ENCODE measurements at places on chromosomes 7 and 10.

- DNase-seq, result no peak
Observed at GRCh38 chr7:128785738-128786137, 6.0 kb upstream of the CCDC136 start.

DNA sequence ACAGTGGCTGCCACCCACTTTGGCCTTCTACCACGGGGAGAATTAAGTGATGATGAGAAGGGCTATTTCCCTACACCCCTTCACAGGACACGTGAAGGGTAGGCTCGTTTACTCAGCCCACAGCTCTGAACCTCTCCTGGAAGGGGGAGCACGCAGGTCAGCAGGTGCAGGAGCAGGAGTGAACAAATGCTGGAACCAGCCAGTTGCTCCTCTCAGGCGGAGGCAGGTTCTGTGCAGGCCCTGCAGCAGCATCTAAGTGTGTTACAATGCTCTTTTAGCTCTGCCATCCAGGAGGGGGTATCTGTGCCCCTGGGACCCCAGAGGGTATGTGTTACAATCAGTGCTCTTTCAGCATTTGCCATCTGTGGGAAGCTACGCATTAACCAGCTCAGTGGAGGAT is 61.2 kb downstream of the AHR start:
- no peak for DNase-seq

DNA sequence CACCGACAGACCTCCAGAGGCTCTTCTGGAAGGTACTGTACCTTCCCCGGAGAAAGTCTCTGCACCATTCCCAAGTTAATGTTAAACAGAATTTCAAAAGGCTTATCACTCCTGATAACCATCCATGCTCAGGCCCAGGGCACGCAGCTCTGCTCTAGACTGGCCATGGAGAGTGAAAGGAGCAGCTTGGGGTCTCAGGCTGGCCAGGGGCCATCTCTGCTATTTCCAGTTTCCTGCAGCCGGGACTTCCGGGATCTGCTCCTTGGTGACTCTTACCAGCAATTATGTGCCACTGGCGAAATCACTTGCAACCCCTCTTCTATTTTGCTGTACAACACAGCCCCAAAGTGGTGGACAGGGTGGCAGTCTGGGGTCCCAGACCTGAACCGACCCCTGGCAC is 6.0 kb downstream of the CLDN15 start:
- DNase-seq, result no peak

- no peak for DNase-seq
Observed at GRCh38 chr7:16841681-16842080, 36.9 kb upstream of the AGR2 start.

- no peak for DNase-seq
Observed at GRCh38 chr10:100045592-100045991, 35.8 kb upstream of the DNMBP start.

Measured in Kasumi-1 (cell line).